ENCODE measurements at places on chromosomes 11 and 22. TPM values are rescaled to one million over a fixed set of nuclear protein-coding genes. Genes with fewer than 3 reads are reported as not detected.

DNA sequence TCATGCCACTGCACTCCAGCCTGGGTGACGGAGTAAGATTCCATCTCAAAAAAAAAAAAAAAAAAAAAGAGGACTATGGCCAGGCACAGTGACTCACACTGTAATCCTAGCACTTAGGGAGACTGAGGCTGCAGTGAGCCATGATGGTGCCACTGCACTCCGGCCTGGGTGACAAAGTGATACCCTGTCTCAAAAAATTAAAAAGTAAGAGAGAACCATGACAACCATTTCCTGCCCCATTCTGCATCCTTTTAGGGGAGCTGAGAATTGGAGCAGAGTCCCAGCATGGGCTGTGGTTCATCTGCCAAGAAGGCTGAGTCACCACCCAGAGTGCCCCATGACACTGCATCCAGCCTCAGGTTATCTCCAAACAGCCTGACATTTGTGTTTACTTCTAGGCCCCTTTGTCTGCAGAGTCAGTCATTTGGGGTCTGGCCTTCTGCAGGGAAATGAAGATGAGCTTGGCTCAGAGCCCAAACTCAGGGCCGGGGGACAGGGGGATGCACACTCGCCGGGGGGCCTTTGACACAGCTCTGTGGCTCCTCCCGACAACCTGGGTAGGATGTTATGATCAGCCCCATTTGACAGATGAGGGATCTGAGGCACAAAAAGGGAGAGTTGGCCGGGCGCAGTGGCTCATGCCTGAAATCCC is 4.7 kb downstream of the CSDC2 start:
- no peak for DNase-seq

CREB3L1 gene
- 10.9 TPM for total RNA-seq

NLRP14 gene
- 0.07 TPM for total RNA-seq

DNA sequence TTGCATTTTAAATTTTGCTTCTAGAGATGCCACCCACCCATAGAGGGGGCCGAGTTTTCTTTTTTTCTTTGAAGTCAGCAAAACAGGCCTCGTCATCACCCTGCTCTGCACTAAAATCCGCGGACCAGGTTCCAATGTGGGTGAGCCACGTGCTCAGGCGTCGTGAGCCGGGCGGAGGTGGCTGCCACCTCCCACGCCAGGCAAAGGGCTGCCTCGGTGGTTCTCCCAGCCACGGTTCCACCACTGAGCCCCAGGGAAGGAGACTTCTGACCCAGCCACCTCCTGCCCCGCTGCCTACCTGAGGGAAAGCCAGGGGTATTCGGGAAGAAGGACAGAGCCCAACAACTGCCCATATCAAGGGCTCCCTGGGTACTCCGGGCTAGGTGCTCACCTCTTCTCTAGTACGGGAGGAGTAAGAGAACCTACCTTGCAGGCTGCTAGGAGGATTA is 45.3 kb downstream of the MN1 start:
- no peak for DNase-seq

TESMIN gene
- 91.9 TPM for total RNA-seq

- DNase-seq = no peak
These were observed 504 bp downstream of the CFL1 start for GRCh38 chr11:65857500-65857852.

DNA sequence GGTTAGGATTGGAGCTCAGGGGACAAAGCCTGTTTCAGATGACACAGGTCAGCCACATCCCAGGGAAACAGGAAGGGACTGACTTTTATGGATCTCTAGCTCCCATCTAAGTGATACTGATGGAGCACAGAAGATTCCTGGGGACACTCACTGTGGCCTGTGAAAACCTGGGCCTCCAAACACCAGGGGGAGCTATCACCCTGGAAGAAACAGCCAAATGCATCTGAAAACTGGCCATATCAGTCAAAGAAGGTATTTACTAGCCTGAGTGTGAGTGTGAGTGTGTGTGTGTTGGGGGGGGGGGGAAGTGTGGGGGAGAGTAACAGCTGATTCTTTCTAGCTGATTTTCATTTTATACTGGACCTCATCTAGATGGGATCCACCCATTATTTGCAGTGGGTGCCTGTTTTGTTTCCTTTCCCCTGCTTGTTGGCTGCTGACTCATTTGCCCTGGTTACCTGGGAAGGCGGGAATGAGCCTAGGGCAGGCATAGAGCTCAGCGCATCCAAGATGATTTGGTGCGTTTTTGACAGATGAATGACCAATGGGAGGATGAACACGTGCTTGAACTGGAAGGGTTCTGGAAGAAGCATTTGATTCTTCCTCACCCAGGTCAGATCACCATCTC is 284.0 kb downstream of the KIRREL3 start:
- peak; percentile 74 for DNase-seq

DNA sequence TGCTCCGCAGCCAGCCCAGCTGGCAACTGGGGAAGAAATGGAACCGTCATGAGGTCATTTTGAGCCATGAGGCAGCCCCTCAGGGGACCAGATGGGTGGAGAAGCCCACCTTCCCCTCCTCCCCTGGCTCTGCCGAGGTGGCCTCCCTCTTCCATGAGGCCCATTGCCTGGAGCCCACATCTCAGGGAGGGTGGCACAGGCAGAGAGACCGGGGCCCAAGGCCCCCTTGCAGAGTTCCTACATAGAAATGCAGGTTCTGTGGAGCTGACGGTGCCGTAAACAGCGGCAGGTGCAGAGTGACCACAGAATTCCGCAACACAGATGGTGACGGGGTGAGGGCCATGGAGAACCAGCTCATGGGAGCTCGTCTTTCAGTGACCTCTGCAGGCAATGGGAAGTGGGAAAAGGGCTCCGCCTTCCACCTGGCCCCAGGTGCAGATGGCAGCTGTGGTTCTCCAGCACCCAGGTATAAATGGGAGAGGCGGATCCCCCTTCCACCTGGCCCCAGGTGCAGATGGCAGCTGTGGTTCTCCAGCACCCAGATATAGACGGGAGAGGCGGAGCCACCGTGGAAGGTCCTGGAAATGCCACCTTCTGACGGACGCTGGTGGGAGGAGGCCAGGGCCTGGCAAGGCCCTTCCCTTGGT is 765.4 kb downstream of the BRD1 start:
- DNase-seq = no peak
